ENCODE measurements at places on chromosomes 11 and 22.

GRCh38 chr11:26234451-26234850 is 97.5 kb upstream of the ANO3 start:
- no peak for DNase-seq

DNA sequence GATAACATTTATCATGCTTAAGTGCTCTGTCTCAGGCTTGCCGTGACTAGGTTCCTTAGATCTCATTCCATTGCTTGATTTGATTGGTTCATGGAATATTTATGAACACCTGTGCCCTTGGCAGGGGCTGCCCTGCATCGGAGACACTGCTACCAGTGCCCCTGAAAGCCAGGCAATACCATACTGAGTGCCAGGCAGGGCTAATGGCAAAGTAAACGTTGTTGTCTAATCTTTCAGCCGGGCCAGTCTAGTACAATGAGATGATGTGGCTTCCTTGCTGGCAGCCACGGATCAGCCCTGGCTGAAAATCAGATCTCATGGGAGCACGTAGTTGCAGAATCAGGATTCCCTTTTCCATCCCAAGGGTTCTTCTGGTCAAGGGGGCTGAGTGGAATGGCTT is 5.0 kb upstream of the PGA3 start:
- DNase-seq, result no peak

DNA sequence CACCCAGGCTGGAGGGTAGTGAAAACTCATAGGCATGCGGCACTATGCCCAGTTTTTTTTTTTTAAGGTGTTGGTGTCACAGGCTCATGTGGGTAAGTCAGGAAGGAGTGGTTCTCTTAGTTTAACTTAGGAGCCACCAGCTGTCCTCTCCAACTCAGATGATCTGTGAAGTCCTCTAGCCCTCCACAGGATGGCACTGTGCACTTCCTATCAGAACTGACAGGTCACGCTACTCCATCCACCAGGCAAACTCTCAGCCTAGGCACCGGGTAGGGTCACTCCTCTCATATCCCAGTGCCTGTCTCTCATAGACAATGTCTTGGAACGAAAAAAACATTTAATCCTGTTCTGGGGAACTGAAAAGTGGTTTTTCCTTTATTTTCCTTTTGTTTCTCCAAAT is 16.5 kb downstream of the NAP1L4 start:
- DNase-seq, result peak; percentile 42

DNA sequence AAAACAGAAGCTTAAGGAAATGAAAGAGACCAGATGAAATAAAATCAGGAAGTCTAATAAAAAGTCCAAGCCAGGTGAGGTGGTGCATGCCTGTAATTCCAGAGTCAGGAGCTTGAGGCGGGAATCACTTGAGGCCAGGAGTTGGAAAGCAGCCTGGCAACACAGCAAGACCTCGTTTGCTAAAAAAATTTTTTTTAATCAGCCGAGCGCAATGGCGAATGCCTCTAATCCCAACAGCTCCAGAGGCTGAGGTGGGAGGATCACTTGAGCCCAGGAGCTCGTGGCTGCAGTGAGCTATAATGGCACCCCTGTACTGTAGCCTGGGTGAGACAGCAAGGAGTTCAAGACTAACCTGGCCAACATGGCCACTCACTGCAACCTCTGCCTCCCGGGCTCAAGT is 8.0 kb downstream of the RAB6A start:
- no peak for DNase-seq

- no peak for DNase-seq
Observed at GRCh38 chr11:94747146-94747545, 21.0 kb upstream of the AMOTL1 start.

GRCh38 chr11:123438131-123438627 is 8.1 kb downstream of the GRAMD1B start:
- DNase-seq, result no peak

DNA sequence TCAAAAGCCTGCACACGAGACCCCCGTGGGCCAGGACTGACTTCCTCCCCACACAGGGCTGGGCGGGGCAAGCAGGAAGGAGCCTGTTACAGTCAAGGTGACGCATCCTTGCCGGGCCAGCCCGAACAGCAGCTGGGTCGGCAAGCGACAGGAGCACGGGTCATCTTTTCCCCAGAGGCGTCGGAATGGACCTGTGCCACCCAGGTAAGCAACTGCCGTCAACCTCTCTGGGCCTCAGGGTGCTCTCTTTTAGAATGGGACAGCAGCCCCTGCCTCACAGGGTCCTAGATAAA is at the start of gene CYTH4:
Gene CYTH4, plus strand, starts transcription at position 124 of the 293 bp plus-strand sequence. Its CDS starts 62 bp downstream, at position 186.
- DNase-seq, result no peak

- no peak for DNase-seq
Observed at GRCh38 chr11:107265591-107266121, 192.0 kb downstream of the CWF19L2 start.

GRCh38 chr11:115922876-115923275 is 418.7 kb upstream of the CADM1 start:
- DNase-seq, result no peak

GRCh38 chr11:33892906-33893594 is 1.2 kb upstream of the LMO2 start:
- no peak for DNase-seq
